ENCODE measurements at places on chromosomes 11 and 22.

GRCh38 chr11:2750682-2751522 is 51.1 kb upstream of the KCNQ1OT1 start:
- DNase-seq: no peak

- DNase-seq: no peak
These were observed 960 bp upstream of the CADM1 start for GRCh38 chr11:115505175-115505574.

DNA sequence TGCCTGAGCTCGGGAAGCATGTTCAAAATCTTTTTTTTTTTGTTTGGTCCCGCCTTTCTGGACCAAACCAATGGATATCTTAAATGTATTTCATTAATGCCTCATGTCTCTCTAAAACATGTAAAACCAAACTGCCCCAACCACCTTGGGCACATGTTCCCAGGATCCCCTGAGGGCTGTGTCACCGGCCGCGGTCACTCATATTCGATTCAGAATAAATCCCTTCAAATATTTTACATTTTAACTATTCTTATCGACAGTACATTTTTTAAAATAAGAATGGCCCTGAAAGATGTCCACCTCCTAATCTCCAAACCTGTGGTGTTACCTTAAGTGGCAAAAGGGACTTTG is 2.1 kb downstream of the RNH1 start:
- no peak for DNase-seq

- no peak for DNase-seq
These were observed 226.9 kb upstream of the B3GAT1 start for GRCh38 chr11:134638796-134639430.

DNA sequence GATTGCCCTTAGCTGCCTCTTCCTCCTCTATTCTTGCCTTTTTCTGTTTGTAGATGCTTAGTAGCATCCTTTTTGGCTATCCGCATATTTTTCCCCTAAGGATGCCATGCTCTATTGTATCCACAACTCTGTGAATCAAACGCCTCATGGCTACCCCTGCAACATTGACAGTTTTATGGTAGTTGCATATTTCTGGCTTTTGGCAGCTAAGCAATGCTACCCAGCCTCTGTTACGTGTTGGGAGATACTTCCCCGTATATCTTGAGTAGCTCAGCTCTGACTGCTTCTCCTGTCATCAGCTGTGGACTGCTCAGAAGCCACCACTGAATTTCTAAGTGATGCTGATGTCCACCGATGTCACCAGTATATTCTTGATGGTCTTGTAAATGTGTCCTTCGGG is 15.1 kb upstream of the SLC3A2 start:
- DNase-seq: no peak

- DNase-seq: peak; percentile 7
These were observed 140.0 kb downstream of the ADAMTS15 start for GRCh38 chr11:130588471-130588870.

DNA sequence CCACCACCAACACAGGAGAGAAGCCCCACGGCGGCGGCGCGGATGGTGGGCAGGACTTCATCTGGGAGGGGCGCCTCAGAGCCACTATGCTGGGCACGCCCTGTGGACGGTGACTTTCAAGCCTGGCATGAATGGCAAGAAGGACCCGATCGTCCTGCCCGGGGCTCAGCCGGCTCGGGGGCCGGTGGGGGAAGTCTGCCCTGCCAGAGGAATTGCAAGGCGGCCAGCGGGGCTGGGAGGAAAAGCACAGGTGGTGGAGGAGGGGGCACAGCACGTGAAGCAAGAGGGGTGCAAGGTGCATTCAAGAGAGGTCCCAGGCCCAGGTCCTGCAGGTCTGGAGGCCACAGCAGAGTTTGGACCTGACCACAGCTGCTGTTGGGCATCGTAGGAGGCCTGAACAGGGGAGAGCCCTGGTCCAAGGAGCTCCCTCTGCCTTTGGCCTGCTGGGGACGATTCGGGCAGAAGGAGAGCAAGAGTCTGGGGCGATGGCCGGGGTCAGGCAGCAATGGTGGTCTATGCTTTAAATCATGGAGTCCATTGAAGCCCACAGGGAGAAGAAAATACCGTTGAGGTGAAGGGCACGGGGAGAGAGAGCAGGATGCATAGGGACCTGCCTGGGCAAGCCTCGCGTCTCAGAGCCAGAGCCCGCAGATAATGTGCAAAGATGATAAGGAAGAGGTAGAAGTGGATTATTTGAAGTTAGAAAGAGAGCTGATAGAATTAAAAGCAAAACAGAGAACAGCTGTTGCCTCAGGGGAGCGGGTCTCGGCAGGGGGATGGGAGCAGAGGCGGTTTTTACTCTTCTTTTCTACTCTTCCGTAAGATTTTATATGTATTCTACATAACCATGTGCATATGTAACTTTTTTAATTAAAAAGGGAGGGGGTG is 82.6 kb upstream of the SHISAL1 start:
- DNase-seq: no peak

DNA sequence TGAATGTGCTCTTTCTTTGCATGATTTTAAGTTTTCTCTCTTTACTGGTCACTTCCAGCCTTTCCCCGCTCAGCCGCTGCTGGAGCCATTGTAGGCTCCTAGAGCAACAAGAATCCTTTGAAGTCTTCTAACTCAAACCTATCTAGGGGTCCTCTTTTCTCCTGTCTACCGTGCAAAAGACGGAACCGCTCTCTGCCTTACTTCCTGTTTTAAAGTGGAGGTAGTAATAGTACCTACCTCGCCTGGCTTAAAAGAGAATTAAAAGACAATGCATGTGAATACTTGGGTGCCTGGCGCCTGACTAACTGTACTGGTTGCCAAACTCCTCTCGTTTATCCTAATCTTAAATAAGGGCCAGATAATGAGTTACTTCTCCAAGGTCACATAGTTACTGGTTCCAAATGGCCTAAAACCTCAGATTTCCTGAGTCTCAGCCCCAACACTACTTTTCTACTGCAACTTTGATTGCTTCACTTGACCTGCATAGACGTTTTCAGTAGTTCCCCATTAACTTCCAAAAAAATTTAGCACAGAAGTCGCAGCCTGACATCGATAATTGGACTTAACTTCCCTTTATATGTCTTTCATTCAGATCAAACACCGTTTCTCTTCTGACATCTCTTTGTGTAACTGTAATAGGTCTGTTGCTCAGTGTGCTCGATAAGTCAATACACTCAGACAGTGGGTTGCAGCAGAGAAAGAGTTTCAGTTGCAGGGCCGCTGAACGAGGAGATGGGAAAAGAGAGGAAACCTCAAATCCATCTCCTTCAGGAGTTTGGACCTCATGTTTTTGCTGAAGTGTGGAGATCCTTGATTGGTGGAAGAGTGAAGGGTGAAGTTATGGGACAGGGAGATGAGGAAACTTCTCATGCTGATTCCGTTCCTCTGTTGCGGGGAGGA is 891 bp downstream of the SAMM50 start:
- DNase-seq: no peak

- DNase-seq: no peak
These were observed 108.4 kb downstream of the ZNF280B start for GRCh38 chr22:22400099-22400498.

DNA sequence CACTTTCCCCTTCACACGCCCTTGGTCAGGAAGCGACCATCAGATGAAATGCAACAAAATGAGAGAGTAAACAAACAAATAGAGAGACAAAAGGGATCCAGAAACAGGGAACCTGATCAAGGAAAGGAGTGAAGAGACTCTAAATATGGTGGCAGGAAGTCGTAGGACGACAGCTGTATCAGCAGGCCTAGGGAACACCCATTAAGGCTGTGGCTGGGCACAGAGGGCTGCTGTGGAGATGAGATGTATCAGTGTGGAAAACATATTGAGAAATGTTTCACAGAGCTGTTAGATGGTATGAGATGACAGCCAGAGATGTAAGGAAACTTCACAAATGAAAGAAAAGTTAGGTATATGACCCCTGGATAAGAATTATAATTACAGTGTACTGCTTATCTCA is 155.8 kb upstream of the MTMR2 start:
- DNase-seq: no peak

DNA sequence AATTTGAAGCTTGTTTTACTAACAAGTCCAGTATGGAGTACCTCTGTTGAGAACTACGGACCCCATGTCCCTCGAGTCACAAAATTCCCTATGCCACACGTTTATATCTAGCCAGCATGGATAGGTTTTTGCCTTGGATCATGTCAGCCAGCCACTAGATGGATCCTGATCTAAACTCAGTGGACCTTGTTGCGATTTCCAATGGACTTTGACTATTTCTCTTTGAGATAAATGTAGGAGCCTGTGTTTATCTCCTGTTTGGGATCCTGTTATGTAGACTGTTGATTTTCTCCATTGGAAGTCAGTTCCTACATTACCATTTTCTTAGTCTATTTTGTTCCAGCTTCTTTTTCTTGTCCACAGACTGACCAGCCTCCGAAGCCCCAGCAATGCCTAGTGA is 127.1 kb upstream of the BMAL1 start:
- no peak for DNase-seq

DNA sequence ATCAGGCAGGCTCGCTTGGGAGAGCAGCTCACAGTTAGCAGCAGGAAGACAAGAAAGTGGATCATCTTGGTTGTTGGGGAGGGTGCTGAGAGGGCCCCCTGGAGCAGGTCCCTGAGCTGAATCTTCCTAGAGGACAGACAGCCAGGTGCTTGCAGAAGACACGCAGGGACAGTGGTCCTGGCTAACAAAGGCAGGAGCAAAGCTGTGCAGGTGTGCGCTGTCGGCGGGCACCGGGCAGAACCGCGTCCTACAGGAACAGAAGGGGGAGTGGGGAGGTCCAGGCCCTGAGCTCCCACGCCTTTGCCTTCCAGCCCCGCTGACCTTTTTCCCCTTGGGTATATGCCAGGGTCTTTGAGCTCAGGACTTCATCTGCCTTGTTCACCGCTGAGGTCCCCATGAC is 30.1 kb upstream of the PARVB start:
- no peak for DNase-seq

DNA sequence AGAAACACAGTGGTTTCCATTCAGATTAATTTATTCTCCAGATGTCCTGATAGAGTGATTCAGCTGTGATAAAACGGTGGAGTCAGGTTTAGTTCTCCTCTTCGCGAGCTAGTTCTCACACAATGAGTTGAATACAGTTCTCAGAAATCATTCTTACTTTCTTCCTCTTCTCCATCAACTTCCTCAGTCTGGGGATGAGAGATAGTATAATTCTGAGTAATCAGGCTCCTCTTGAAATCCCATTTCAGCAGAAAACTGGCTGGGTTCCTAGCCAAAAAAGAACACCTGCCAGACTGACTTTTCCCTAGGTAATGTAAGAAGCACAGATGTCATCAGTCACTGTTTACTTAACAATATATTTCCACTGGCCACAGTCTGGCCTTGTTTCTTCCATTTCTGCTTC is 76.7 kb downstream of the SVIP start:
- DNase-seq: no peak

DNA sequence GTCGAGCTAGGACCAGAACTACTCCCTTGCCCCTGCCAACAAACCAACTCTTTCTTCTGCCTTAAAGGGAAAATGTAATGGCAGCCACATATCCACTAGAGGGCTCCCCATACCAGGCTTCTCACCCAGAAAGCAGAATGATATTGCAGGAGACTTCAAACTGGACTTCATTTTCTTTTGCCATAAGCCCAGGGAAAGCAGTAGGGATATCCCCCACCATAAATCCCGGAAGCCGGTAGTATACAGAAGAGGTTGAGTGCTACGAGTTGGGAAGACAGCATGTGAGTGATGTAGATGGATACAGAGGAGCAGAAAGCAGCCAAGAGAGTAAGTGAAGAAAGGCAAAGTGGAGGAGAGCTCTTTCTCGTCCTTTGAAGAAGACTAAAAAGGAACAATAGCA is 12.1 kb downstream of the PLAAT5 start:
- peak; percentile 58 for DNase-seq

- DNase-seq: no peak
These were observed 703.3 kb upstream of the ANO5 start for GRCh38 chr11:21489416-21490115.

GRCh38 chr11:69167130-69167915 is 11.6 kb downstream of the SMIM38 start:
- DNase-seq: no peak

GRCh38 chr11:64801158-64801464 is 1.9 kb downstream of the MAP4K2 start:
- DNase-seq: no peak

DNA sequence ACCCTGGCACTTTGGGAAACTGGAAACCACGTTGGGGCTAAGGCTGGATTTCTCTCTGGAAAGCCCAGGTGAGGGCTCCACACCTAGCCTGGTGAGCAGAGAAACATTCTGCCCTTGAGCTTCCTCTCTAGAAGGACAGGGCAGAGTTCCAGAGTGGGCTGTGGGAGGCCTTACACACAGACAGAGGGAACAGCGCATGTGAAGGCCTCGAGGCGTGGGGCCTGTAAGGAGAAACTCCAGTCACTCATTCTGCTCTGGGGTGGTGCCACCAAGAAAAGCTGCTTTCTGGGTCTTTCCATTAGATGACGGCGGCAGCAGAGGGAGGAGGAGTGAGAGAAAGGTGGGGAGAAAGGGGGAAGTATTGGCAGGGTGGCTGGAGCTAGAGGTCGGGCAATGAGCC is 183.1 kb downstream of the CHST1 start:
- DNase-seq: no peak

GRCh38 chr22:50367778-50368500 is 24.8 kb downstream of the PPP6R2 start:
- DNase-seq: no peak

DNA sequence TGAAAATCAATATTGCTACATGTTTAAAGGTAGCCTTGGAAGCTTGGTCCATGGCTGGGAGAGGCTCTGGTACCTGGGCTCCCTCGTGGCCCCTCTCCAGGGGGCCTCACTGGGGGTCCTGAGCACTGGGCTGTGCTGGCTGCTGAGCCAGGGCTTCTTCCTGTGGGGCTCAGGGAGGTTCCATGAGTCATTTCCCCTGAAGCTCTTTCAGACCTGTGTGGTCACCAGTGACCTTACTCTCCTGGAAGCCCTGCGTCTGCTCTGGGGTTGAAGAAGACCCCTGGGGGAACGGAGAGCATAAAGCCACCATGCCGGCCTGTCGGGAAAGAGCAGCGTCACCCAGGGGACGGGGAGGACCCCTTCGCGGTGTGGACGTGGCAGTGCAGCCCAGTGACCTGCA is 389.0 kb downstream of the TBC1D22A start:
- peak; percentile 16 for DNase-seq

GRCh38 chr11:101390539-101390938 is 193.3 kb downstream of the TRPC6 start:
- no peak for DNase-seq

DNA sequence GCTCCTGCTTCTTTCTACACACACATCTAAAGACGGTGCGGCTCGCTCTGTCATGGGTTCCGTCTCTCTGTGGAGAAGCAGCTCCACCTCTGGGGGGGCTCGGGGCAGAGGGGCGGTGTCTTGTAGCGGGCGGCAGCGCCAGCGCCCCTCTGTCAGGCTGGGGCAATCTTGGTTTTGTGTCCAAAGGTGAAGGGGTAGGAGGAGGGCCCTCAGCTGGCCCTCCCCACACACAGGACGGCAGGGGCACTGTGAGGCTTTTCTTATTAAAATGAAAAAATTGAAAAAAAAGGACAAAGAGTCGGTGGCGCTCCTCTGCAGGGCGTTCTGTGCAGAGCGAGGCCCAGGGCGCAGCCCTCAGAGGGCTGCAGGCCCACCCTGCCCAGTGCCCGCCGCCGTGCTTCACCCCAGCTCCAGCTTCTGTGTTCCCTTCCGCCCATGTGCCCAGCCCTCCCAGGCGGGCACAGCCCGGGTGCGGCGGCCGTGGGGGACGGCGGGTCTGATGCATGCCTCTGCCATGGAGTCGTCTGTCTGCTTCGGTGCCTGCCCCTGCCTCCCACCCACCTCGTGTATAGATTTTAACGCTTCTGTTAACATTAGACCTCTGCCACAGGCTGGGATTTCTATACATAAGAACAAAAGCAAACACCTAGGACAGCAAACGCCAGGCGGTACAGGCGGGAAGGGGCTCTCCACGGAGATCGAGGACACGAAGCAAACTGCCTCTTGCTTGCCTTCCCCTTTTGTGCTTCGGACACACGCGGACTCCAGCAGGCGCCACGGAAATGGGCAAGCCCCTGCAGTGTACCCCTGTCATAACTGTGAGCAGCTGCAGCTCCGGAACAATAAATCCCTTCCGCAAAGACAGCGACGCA is 24.5 kb downstream of the MOB2 start:
- no peak for DNase-seq
